ENCODE measurements at places on chromosomes 5 and 9.
A peak's percentile ranks its signal among the peaks of the same experiment; 100 is the strongest.

DNA sequence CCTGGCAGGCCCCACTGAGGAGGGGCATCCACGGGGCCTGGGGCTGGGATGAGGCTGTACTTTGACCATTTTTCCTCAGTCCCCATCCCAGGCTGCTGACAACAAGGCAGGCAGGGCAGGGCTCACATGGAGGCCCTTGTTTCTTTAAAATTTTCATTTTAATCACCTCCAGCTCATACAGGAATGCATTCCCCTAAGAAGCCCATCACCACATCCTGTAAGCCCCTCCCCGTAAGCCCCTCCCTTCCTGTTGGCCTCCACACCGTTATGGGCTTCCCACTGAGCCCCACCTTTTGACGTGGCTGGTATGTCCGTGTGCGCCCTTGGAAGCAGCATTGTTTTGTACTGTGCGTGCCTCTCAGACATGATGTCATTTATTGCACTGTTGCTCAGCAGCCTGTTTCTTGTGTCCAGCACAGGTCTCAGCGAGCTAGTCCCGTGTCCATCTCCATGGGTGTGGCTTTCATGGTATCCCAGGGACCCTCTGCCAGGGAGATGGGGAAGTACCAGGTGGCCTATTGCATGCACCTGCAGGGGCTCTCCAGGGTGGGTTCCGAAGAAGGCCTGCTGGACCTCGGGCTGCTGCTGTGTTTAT is 22.4 kb downstream of the PHF2 start:
- DNase-seq: no peak

- no peak for DNase-seq
Observed at GRCh38 chr9:111429175-111429574, 55.0 kb downstream of the ECPAS start.

GRCh38 chr9:77901771-77902170 is 129.8 kb downstream of the GNAQ start:
- DNase-seq: no peak

GRCh38 chr5:76445063-76445462 is 42.0 kb downstream of the IQGAP2 start:
- DNase-seq: no peak

DNA sequence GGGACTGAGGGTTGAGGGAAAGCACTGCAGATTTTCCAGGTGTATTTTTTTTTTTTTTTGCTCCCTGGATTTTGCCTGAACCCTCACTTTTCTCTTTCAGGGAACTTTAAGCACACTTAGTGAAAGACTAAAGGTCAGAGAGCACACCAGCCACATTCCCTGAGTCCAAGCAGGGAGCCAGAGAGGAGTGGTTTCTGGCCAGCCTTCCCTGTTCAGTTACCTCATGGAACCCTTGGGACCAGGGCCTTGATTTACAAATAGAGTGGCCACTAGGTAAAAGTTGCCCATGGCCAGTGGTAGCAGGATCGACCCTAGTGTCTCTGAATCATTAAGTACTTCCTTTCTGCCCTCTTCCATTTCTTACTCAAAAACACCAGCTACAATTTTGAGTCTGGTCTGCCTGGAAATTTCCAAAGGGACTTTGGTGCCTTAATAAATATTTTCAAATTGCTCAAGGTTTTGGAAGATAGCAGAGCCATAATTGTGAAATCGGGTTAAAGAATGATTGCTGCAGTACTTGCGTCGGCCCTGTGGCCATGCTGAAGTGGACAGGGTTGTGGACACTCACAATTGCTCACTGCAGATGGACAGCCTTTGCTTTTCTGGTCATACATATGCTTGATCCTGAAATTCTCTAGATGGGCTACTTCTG is 14.5 kb downstream of the PALM2AKAP2 start:
- DNase-seq: no peak

DNA sequence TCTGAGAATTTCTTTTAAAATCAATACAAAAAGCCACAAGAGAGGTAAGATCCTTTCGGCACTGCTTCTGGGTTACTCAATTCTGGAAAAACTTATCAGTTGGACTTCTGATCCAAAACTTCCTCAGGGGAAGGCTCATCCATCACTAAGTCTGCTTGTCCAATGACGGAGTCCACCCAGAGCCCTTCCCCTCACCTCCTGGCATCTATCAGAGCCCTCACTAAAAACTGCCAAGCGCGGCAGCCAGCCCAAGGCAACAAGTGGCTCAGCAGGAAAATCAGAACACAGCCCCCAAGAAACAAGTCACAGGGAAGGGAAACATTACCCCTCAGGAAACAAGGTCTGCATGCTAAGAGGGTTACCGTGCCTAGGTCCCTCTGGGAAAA is 869 bp upstream of the ESM1 start:
- DNase-seq: no peak

DNA sequence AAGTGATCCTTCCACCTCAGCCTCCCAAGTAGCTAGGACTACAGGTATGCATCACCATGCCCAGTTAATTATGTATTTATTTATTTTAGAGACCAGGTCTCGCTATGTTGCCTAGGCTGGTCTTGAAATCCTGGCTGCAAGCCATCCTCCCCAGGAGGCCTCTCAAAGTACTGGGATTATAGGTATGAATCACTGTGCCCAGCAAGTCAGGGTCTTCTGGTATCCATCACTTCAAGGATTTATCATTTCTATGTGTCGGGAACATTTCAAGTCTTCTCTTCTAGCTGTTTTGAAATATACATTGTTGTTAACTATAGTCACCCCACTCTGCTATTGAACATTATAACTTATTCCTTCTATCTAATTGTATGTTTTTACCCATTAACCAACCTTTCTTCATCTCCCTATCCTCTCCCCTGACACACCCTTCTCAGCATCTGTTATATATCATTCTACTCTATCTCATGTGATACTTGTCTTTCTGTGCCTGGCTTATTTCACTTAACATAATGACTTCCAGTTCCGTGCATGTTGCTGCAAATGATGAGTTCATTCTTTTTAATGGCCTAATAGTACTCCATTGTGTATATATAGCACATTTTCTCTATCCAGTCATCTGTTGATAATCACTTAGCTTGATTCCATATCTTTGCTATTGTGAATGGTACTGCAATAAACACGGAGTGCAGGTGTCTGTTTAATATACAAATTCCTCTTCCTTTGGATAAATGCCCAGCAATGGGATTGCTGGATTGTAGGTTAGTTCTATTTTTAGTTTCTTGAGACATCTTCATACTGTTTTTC is 26.4 kb downstream of the UTP15 start:
- DNase-seq: peak; percentile 52

- DNase-seq: peak; percentile 54
Observed at GRCh38 chr5:10556289-10556807, 7.5 kb upstream of the ANKRD33B start.

- no peak for DNase-seq
Observed at GRCh38 chr9:113940077-113940476, 64.0 kb downstream of the ZNF618 start.

DNA sequence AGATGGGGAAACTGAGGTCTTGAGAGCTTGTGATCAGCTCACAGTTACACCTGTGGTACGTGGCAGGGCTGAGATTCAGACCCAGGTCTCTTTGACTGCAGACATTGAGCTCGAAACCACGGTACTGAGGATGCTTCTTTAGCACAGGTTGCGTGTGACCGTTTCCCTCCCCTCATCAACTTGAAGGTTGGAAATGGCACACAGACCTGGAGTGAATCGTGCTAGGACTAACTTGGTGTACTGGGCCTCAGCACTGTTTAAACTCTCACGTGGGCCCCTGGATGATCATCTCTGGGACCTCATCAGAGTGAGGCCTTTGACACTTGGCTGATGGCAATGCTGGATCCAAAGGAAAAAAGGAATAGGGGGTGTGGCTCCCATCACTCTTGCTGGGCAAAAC is 106.0 kb downstream of the MVB12B start:
- no peak for DNase-seq

DNA sequence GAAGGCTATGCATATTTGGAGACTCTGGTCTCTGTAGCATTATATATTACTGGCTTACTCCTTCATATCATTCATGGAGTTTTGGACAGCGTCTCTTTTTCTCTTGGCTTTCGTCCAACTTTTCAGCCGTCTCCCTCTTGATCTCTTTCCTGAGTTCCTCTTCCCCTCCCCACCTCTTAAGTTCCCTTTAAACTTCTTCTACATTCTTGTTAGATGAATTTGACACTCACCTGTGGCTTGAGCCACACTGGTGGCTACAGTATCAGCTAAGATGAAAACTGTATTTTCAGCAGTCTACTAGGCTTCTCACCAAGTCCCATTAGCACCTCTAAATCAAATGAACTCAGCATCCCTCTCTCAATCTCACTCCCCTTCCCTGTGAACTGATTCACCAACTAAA is 128.1 kb downstream of the STARD4 start:
- DNase-seq: no peak

DNA sequence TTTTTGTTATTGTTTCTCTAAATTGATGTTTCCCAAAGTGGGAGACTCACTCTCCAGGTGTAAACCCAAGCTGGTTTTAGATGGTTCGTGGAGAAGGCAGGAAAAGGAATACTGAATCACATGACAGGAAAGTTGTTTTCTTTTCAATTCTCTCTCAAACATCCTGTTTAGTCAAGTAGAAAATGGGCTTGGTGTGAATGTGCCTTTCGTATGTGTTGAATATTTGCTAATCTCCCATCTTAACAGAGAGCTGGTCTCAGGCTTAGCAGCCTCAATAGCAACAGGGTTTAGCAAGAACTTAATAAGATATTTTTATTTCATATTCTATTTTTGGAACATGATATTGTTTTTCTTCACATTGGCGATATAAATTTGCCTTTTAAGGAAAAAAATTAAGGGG is 119.7 kb downstream of the INSYN2B start:
- no peak for DNase-seq

Data from kidney glomerular epithelial cell (primary cell).